PC-3 (cell line): ENCODE measurements at places on chromosomes 3 and 15.

DNA sequence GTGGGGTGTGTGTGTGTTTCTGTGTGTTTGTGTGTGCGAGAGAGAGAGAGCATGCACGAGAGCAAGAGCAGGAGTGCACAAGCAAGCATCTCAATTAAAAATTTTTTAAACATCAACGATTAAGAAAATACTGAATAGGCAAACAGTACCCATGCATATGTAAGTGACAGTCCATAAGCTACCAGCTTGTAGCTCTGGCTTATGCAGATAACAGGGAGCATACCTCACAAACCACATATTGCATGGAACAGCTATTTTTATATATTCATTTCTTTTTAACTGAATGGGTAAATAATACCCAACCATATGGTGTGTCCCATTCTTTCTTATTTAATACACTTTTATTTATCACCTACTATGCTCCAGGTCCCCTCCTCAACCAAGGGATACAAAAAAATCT is 234.5 kb downstream of the KBTBD8 start:
- no peak for DNase-seq

DNA sequence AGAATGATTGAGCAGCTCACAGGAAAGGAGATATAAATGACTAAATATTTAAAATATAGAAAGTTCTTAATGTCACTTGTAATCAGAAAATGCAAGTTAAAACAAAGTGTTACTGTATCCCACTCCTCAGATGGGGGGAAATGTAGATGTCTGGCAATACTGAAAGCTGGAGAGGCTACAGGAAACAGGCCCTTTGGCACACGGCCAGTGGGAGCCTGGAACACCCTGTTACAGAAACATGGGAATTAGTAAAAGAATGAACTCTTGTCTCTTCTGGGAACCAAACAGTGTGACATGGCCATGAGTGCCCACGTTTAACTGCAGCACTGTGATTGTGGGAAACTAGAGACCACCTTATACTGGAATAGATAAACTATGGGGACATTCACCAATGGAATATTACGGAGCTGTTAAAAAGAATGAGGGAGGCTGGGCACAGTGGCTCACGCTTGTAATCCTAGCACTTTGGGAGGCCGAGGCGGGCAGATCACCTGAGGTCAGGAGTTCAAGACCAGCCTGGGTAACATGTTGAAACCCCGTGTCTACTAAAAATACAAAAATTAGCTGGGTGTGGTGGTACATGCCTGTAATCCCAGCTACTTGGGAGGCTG is 50.2 kb downstream of the CDCP1 start:
- no peak for DNase-seq

- no peak for DNase-seq
Measured at GRCh38 chr3:158107605-158108444, 1.6 kb upstream of the SHOX2 start.

DNA sequence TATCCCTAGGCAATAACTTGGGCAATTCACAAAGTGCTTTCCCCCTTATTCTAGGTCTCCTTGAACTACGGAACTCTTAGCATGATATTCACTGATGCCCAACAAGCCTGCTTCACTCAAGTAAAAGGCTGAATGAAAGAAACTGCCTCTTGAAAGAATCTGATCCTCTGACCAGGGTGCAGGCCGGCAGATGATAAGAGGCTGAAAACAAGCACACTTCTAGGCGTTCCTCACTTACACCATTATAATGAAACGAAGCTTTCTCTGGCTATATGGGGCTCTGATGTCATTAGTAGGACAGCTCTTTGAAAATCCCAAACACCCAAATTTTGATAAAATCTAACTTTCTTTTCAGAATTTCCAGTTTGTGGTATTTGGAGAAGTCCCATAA is 28.4 kb downstream of the MAGI1 start:
- no peak for DNase-seq

DNA sequence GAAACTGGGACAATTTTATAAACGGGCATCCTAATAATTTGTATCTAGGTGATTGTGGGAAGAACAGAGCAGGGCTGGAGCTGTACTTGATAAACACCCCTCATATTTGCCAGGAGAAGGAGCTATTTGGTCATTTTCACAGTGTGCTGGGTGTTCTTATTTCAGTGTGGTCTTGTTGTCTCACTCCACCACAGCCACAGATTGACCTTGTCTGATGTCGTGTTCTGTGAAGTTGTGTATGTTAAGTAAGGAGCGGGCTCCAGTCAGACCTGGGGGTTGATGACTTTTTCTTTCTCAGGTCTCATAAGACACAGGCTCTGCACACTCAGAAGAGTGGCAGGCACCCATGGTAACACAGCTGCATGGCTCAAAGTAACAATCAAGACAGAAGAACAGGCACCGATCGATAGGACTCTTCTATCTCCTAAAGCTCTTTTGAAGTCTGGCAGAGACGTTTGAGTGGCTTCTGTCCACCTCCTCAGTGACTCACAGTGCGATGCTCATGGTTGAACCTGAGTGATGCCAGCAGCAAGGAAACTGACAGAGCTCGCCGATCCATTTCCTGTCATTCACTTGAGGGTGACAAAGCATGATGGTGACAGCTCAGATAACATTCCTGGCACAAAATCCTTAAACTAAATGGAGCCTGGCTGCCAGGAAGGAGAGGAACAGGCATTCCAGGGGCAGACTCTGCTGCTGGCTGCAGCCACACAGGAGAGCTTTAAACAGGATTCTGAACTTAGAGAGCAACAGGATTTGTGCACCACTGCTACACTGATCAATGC is 20.8 kb downstream of the DPH3 start:
- DNase-seq = peak; percentile 79

GRCh38 chr15:64009241-64009640 is 37.0 kb downstream of the DAPK2 start:
- no peak for DNase-seq

DNA sequence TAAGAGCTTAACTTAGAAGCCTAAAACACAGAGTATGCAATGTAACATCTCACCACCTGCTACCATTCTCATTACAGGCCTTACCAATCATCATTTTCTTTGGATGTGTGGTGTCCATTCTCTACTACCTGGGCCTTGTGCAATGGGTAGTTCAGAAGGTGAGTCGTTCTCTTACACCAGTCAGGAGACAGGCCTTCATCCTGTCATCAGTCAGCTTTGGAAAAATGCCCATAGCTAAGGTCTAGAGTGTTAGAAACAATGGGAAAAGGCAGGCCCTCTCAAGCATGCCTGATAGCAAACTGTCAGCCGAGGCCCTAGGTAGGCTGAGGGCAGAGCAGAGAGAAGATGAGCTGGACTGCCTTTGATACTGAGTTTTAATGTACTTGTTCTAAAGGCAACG is 13.5 kb downstream of the SLC28A2 start:
- peak; percentile 55 for DNase-seq

GRCh38 chr3:69888040-69888942 is 111.2 kb upstream of the SAMMSON start:
- no peak for DNase-seq

DNA sequence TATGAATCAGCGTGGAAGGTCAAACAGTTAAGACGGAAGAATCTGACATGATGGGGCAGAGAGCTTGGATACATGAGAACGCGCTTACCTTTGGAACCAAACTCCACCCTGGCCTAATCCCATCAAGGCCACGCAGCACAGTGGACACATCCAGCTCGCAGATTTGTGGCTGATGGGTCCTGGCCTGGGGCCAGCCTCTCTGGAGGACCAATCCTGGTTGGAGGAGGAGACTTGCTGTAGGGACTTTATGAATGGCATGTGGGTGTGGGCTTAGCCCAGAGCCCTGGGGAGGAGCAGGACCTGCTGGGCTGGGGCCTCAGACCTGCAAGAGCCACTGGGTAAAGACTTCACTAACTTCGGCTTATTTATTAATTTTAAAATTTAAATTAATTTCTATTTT is 73.4 kb upstream of the ANKRD34C start:
- no peak for DNase-seq

DNA sequence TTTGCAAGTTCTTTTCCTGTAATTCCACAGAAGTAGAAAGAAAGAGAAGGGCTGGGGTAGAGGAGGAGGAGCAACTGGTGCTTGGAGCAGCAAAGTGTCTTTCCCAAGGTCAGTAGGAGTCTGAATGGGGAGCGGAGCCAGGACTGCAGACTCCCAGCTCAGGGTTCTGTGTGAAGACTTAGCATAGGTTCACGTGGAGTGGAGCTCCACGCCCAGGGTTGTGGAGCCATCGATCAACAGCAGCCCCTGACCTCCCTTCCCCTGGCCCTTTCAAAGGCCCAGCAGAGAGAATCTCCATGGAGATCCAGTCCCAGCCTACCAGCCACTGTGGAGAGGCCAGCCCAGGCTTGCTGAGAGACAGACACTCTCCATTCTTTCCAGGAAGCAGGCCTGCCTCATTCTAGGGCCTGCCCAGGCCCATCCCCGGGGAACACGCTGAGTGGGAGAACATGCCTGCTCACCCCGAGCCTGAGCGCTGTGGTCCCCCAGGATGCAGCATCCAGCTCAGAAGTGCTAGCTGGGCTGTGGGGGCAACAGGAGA is 62.1 kb downstream of the CORO2B start:
- no peak for DNase-seq

GRCh38 chr3:124234852-124235252 is 242.9 kb upstream of the ROPN1 start:
- DNase-seq = no peak

GRCh38 chr15:67370206-67370954 is 115.8 kb downstream of the IQCH start:
- no peak for DNase-seq

GRCh38 chr15:52417521-52417920 is 111.2 kb downstream of the MYO5A start:
- DNase-seq = no peak

- DNase-seq = peak; percentile 13
Measured at GRCh38 chr3:157782236-157782635, 279.0 kb upstream of the VEPH1 start.

DNA sequence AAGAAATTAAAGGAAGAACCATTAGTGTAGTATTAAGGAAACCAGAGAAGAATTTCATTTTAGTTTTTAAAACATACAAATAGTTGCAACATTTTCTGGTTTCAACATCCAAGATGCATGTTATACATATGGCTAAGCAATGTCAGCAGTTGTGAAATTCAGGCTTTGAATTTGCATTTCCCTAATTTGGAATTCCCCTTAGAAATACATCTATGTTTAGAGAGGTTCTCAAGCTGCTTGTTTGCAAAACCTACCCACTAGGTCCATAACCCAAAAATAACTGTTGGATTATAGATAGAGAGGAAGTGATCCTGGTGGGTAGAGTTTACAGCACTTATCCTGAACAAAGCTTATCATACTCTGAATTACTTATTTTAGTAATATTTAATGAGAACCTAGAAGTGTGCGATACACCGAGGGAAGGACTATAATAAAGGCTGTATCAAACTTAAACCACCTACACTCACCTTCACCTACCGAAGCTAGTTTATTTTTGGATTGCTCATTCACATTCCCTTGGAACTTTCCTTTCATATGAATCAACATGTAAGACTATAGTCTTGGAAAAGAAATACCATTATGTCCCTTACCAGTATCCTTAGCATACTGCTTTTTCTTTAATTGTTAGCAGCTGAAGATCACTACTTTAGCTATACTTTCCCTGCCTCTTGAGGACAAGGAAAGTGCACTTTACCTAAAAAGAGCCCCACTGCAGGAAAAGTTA is 60.6 kb downstream of the CHAC1 start:
- no peak for DNase-seq

DNA sequence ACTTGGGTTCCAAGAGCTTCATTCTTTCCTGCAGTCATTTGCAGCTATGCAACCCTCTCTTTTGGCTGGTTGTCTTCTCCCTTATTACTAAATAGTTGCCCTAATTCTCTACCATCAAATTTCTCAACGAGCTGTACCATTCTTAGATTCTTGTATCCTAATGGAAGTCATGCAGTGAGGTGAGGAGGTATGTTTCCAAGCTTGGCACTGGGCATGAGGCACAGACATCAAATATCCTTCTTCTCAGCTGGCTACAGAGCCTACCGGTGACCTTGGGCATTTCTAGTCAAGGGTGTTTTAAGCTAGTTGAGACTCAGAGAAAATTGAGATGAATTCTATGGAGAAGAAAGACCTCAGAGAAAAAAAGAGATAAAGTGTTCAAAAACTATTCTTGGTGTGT is 166.1 kb downstream of the RYR3 start:
- no peak for DNase-seq

GRCh38 chr3:47741925-47742324 is 39.8 kb downstream of the SMARCC1 start:
- DNase-seq = no peak

DNA sequence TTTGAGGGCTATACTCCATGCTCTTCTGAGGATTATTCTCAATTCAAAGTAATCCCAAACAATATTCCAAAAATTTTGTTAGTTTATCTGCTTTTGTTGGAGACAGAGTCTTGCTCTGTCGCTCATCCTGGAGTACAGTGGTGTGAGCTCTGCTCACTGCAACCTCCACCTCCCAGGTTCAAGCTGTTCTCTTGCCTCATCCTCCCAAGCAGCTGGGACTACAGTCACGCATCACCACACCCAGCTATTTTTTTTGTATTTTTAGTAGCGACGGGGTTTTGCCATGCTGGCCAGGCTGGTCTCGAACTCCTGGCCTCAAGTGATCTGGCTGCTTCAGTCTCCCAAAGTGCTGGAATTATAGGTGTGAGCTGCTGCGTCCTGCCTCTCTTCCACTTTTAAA is 39.1 kb downstream of the MEF2A start:
- no peak for DNase-seq

DNA sequence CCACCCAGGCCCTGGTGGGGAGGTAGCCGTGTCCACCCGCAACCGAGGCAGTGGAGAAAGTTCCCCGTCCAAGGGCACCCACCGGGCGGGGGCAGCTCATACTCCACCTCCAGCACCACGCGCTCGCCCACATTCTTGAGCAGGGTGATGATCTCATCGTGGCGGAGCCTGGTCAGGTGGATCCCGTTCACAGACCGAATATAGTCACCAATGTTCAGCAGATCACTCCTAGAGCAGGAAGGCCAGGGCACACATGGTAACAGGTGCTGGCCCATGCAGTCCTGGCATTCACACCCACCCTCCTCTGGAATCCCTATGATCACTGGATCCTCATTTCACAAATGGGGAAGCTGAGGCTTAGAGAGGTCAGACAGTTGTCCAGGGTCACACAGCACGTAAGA is 15.8 kb downstream of the GRIP2 start:
- no peak for DNase-seq

GRCh38 chr3:13002398-13003124 is 70.7 kb downstream of the IQSEC1 start:
- DNase-seq = no peak

DNA sequence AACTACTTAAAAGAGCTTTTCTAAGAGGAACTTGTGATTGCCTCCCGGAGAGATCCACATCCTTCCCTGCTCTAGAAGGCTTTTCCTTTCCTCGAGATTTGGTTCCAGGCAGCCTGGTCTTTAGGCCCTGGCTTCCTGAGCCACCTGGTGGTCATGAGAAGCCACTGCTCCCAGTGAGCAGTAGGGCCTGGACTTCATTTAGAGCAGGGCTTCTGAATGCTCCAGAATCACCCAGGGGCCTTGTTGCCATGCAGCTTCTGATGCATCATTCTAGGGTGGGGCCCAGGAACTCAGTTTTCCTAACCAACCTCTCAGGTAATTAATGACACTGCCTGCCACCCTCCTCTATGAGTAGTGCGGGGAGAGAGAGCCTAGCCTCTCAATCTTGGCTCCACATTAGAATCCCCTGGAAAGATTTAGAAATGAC is 29.6 kb downstream of the PSMD6 start:
- DNase-seq = peak; percentile 64
